ENCODE measurements at places on chromosomes 5 and 9.

DNA sequence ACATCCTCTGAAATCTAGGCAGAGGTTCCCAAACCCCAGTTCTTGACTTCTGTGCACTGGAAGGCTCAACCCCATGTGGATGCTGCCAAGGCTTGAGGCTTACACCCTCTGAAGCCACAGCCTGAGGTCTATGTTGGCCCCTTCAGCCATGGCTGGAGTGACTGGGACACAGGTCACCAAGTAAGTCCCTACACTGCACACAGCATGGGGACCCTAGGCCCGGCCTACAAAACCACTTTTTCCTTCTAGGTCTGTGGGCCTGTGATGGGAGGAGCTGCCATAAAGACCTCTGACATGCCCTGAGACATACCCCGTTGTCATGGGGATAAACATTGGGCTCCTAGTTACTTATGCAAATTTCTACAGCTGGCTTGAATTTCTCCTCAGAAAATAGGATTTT, 418.8 kb upstream of the CCNH start:
- no peak for DNase-seq

- DNase-seq: peak; percentile 55
Measured at GRCh38 chr5:160118349-160119141, 705 bp downstream of the PWWP2A start.

GRCh38 chr5:56900858-56901578, 8.4 kb upstream of the SETD9 start:
- peak; percentile 48 for DNase-seq

DNA sequence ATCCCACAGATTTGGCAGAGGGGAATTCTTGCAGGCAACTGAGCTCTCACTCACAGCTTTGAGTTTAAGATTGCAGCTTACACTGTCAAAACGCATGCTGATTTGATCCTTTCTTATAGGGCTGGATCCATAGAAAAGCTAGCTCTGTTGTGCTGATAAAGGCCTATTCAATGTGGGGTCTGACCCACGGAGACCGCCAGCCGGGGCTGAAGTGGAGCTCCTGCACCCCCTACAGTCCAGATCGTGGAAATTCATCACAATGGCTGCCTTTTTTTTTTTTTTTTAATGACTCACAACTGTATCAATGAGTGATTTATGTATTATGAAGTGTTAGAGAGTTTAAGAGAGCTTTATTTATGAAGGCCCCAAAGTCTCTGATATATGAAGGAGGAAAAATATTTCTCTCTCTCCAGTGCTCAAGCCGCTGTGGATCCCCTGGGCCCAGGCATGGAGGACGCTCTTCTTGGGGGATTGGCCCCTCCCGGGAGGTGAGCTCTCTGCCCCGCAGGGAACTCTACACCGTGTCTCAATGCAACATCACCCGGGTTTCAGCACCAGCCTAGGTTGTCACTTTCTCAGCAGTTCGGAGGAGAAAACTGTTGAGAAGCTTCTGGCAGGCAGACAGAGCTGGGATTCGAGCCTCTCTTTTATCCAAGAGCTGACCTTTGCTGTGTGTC, 700.2 kb downstream of the IRX1 start:
- DNase-seq: peak; percentile 61

DNA sequence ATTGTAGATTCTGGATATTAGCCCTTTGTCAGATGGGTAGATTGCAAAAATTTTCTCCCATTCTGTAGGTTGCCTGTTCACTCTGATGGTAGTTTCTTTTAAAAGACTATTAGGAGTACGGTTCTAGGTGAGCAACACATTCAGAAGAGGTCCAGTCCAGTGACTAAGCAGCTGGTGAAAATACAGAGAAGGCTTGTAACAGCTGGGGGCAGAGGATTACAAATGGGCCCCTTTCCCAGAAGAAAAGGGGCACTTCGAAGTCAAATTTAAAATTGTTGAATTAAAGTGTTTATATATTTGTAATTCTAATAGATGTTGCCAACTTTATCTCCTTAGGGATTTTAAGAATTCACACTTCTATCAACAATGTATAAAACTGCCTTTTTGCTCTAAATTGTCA, 720.5 kb downstream of the TLE4 start:
- no peak for DNase-seq

DNA sequence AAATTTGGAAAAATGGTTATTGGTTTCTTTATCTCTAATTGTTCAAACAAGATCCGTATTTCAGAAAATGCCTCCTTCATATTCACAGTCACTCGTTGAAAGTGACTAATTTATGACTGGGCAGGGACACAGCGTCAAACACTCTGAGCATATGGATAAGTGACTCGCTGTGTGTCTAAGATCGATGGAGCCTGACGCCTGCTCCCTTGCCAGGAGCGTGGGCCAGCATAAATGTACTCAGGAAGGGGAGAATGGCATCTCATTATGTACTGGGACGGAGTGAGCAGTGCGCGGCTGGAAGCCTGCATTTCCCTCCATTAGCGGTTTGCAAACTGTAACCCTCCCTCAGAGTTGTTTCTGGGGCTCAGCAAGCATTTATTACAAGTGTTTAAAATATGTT, 79.8 kb upstream of the CAST start:
- no peak for DNase-seq

DNA sequence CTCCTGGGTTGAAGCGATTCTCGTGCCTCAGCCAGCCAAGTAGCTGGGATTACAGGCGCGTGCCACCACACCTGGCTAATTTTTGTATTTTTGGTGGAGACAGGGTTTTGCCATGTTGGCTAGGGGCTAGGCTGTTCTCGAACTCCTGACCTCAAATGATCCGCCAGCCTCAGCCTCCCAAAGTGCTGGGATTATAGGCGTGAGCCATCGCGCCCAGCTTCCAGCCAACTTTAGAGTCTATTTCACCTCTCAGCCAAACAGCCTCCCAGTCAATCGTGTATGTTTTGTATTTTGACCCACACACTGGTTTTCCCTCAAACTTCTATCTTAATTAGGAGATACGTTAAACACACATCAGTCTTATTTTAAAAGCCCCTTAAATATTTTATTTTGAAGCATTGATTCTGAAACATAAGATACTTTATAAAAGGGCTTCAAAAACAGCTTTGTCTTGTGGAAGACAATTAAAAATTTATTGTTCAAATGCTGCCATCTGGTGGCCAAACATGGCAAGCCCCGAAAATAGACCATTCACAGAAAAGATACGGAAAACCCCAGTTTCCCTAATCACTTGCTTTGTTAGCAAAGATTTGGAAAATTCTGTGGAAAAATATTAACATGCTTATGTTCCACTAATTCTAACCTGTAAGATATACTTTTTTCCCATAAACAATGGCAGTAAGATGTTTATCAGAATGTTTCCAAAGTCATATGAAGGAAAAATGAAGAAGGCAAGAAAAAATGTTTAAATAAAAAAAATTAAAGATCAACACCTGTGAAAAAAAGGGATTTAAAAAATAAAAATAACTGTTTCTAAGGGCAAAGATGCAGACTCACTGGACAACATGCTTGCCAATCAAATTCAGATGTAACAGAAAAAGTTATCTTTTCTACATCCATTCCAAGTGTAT, 33.1 kb downstream of the APTX start:
- DNase-seq: peak; percentile 52

DNA sequence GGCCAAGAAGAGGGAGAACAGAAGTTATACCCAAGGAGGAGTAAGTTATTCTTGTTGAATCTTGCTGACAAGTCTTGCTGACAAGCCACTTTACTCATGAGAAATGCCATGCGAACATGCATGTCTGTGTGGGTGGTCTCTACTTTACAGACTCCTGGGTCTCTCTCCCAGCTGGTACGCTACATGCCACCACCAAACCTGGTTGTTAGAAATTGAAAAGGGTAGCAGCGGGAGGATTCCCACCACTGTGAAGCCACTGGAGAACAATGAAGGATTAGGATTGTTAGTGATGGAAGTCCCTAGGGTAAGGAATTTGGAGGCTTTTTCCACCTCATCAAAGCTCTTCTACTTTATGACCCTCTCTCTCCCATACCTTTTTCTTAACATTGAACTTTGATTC, 53.6 kb upstream of the GABRB2 start:
- no peak for DNase-seq

- DNase-seq: no peak
Measured at GRCh38 chr9:75876999-75877640, 13.4 kb upstream of the PCSK5 start.

DNA sequence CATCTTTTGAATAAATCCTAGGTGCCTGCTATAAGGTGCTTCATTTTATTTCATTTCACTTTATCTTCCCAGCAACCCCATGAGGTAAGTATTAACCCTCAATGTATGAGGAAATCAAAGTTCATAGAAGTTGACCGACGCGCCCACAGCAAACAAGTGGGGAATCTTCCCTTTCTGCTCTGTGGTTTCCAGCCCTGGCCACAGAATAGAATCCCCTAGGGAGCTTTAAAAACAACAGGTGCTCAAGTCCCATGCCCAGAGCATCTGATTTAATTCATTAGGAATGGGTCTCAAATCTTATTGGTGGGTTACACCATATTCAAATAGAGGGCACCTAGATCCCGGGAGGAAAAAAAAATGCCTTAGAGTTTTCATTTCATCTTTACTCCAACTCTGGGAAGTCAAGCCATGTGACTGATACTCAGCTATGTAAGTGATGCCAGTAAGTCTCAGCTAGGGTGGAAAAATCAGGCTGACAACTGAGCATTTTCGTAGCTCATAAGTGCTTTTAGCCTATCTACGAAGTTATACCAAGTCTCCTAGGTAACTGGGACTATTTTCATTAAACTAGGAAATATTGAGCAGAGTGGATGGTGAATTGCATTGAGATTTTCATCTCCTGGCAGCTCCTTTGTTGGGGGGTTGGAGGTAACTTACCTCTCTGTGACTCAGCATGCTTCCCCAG, 353.4 kb upstream of the SLC30A5 start:
- no peak for DNase-seq

DNA sequence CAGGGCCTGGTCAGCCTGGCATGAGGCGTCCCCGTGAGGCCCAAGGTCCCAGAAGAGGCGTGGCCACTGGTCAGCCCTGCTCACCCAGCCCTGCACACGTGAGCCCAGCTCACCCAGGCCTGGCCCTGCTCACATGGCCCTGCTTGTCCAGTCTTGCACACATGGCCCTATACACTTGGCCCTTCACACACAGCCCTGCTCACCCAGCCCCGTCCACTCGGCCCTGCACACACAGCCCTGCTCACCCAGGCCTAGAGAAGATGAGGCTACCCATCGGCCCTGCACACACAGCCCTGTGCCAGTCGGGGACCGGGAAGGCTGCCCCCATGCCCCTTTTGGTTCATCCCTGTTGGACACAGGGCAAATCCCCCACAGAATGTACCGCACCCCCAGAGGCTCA, 28.4 kb downstream of the ZDHHC11B start:
- DNase-seq: no peak

- no peak for DNase-seq
Measured at GRCh38 chr5:99398976-99399375, 470.2 kb upstream of the CHD1 start.

DNA sequence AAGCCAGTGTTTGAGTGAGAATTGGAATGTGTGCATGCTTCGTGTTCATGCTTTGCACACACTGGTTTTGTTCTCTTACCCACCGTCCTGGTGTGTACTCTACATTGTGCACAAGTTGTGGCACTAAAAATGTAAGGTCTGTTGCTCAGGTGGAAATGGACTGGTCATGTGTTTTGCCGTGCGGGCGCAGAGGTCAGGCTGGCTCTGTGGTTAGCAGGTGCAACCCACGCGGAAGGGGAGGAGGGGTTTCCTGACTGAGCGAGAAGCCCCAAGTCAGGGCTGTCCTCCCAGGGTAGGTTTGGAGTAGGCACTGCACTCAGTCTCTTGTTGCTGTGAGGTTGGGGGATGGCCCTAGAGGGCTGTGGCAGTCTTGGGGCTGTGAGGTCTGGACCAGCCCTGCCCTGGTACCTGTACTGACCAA, 86.6 kb downstream of the EHMT1 start:
- DNase-seq: no peak

Data from globus pallidus (tissue), 1 donor.